SIG-M5 (cell line): ENCODE measurements at places on chromosomes 1 and 21.

DNA sequence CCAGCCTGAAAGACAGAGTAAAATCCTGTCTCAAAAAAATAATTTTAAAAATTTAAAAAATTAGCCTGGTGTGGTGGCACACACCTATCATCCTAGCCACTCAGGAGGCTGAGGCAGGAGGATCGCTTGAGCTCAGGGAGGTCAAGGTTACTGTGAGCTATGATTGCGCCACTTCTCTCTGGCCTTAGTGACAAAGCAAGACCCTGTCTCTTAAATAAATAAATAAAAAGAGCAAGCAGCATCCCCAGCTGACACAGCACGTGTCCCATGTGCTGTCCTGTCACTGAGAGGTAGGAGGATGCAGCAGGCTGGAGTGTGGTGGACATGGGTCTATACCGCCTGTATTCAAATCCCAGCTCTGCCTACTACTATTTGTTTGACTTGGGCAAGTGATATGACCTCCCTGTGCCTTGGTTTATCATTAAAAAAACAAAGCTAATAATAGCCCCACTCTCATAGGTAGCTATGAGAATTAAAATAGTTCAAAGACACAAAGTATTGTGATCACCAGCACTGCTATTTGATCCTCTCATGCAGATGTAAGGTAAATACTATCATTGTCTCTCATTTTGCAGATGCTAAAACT is 22.2 kb upstream of the ECE1 start:
- no peak for DNase-seq

- no peak for DNase-seq
Measured at GRCh38 chr1:49048188-49048587, 271.5 kb upstream of the BEND5 start.

- DNase-seq: no peak
Measured at GRCh38 chr1:61839679-61840078, 97.4 kb downstream of the PATJ start.

DNA sequence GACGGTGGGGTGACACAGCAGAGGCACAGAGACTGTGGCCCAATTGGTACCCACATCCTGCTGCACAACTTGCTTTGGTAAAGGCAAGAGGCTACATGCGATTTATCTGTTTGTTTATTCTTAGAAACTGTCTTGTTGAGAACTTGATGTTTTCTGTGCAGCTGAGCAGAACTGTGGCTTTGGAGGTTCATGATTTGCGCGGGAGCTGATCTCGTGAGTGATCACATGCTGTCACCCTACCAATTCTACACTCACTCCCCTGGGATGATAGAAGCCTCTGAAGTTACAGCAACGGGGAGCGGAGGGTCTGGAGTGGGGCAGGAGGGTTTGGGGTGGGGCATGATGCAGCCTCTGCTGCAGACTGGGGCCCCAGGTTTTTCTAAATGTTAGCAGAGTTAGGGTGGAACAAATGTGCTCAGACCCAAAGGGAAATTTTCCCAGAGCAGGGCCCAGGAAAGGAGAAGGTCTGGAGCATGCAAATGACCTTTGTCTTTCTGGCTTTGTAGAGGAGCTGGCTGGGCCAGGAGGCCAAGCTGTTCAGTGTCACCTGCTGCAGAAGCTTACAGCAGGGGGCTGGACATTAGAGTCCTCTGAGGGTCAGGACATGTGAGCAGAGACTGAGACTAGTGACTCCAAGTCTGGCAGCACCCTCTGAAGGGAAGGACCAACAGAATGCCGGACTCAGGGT is 83.6 kb downstream of the GRIK3 start:
- DNase-seq: no peak

- no peak for DNase-seq
Measured at GRCh38 chr1:240771450-240771849, 159.5 kb upstream of the GREM2 start.

GRCh38 chr1:116257836-116258235 is 115.2 kb upstream of the ATP1A1 start:
- no peak for DNase-seq

DNA sequence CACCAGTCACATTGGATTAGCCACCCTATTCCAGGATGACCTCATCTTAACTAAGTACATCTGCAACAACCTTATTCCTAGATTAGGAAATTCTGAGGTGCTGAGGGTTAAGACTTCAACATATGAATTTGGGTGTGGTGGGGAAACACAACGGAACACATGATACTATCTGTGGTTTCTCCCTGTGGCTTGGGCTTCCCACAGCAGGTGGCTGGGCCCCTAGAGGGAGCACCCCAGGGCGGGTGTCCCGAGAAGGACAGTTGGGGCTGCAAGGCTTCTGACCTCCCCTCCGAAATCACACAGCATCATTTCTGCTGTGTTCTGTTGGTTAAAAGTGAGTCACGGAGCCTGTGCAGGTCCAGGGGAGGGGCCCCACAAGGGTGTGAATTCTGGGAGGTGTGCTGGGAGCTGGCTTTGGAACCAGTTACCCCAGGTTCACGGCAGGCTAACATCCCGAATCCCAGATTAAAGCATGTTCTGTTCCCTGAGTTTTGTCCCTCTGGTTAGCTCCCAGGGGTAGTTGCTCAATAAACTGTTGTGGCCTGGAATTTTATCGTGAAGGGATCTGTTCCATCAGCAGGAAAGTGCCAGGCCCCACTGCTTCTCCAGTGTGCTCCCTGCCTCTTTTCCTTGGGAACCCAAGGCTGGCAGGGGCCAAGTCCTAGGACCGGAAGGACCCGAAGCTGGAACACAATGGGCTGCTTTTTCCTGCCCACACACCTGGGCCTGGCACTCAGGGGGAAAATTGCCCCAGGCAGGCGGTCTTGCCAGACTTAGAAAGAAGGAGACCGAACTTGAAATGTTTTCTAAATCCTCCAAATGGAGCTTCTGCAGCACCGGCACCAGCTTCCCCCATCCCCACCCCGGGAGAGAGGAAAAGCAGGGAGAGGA is 154.0 kb upstream of the WNT4 start:
- DNase-seq: no peak

GRCh38 chr1:38045401-38046332 is 926 bp downstream of the POU3F1 start:
- no peak for DNase-seq

- DNase-seq: no peak
Measured at GRCh38 chr1:10924030-10924429, 88.4 kb upstream of the TARDBP start.

DNA sequence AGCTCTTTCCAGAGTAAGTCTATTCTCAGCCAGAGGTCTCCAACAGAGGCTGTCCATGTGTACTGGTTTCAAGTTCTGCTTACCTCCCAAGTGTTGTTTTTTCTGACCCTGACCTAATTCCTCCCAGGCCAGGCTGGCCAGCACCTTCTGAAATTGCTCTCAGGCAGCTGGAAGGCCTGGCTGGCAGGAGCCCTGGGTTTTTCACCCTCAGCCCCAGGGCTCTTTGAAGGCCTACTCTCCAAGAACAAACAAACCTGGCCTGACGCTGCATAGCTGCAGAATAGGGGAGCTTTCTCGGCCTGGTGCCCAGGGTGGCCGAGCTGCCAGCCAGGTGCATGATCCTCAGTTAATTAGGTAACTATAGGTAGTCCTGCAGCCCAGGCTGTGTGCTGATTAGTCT is 147.5 kb downstream of the CACNA1E start:
- DNase-seq: no peak

DNA sequence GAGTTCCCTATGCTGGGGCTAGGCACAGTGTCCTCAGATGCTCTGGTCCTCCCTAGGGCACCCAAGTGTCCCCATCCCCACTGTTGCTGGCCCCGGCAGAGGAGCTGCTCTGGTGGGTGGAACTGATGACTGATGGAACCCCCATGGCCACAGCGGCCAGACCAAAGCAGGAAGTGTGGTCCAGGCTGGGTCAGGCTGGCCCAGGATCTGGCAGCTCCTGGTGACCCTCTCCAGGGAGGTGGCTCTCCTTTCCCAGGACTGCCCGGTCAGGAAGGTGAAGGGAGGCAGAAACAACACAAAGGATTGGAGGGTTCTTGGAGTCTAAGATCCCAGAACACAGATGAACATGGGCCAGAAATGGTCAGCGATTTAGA is 1.1 kb downstream of the NKAIN1 start:
- DNase-seq: no peak

- DNase-seq: no peak
Measured at GRCh38 chr1:18211764-18212163, 104.2 kb downstream of the IGSF21 start.

- DNase-seq: peak; percentile 25
Measured at GRCh38 chr1:93707956-93708355, 26.3 kb upstream of the BCAR3 start.

GRCh38 chr1:112144733-112145426 is 155.4 kb upstream of the KCND3 start:
- no peak for DNase-seq

DNA sequence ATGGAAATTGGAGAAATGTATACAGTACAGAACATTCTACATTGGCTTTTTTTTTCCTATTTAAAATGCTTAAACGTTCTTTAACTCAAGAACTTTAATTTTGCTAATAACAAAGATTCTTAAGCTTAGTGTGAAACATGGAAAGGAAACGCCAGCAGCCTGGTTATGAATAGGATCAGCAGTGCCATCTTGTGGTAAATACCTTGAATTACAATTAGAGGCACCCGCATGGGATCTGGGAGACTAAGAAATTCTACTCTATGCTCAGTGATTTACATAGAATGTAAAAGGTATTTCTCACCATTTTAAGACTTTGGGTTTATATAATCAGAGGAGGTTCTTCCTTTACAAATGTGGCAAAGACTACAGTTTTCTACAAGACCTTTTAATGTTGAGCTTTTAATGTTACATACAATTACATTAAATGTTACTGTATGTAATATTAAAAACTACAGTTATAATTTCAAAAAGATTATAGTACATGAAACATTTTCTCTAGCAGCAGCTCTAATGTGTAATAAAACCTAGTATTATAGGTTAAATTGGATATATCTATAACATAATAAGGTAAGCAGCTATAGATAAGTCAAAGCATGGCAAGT is 32.1 kb upstream of the APOBEC4 start:
- DNase-seq: peak; percentile 30

DNA sequence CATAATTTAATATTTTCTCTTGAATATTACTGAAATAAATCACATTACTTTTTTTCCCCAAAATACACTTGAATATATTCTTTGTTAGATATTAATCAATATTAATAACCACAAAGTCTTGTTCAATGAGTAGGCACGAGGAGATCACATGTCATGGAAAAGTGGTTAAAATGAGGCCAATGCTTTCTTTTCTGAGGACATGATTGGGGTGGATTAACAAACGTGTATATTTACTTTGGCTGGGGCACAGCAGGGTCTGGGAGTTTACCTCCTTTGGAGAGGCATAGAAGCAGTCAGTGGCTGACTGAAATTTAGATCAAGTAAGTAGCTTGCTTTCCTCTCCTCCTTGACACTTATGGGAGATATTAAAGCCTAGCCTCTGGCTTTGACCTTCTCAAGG is 664.3 kb upstream of the B3GALT2 start:
- DNase-seq: no peak

DNA sequence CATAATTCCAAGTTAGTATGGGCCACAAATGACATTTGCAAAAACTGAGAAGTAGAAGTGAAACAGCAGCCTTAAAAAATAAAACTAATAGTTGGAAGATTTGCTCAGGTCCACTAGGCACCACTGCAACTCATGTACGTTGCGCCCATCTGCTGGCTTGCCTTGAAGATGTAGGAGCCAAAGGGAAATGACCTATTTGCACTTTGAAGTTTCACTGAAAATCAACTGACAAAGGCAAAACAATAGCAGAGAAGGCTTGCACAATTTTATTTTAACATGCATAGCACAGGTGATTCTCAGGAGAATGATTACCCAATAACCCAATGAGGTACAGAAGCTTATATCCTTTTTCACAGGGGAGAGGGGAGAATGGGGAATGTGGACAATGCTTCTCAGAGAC is 170.1 kb upstream of the USP25 start:
- DNase-seq: no peak

- DNase-seq: peak; percentile 15
Measured at GRCh38 chr1:27568300-27569087, 35.5 kb downstream of the AHDC1 start.

DNA sequence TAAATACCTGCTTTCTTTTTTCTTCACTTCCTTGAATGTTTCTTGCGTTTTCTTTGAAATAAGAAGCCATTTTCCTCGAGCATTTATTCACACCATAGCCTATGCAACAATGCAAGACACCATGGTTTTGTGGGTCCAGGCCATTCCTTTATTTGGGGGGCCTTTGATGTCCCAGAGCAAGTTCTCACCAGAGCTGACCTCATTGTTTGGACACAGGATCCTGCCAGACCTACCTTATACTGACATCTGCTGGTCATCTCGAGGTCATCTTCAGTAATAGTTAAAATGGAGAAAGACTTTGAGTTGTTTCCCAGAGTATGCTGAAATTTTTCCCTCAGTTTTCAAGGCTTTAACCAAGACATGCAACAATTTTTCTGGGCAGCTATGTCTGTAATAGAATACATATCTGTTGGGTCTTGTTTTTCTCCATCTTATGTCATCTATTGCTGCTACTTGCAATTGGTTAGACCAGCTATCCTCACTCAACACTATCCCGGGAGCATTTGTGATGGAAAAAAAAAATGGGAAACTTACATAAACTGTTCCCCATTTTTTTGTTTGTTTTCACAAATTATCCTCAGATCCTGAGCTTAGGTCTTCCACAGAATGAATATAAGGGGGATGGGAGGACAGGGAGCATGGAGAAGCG is 34.0 kb upstream of the BACE2 start:
- DNase-seq: no peak

- no peak for DNase-seq
Measured at GRCh38 chr1:221274373-221274772, 395.1 kb downstream of the HLX start.

DNA sequence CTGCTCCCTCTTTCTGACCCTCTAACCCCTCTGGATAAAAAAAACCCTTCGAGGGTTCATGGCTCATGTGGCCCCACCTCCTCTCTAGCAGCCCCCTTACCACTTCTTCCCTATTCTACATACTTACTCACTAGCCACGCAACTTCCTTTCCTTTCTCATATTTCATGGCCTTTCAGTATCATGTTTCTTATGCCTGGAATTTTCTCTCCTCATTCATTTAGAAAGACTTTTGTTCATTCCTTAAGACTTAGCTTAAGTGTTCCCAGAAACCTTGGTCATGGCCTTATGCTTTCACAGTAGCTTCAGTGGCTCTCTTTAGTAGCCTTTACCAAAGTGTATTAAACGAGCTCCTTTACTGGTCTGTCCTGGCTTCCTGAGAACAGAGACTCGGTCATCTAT is 6.1 kb downstream of the ACP6 start:
- DNase-seq: no peak

- DNase-seq: no peak
Measured at GRCh38 chr21:41213021-41213420, 45.1 kb downstream of the BACE2 start.

- no peak for DNase-seq
Measured at GRCh38 chr1:58597076-58597475, 20.0 kb upstream of the TACSTD2 start.

GRCh38 chr1:43072314-43072713 is 99.8 kb downstream of the EBNA1BP2 start:
- DNase-seq: no peak
